ENCODE measurements at places on chromosomes 4 and X.
A peak's percentile ranks its signal among the peaks of the same experiment; 100 is the strongest.

DNA sequence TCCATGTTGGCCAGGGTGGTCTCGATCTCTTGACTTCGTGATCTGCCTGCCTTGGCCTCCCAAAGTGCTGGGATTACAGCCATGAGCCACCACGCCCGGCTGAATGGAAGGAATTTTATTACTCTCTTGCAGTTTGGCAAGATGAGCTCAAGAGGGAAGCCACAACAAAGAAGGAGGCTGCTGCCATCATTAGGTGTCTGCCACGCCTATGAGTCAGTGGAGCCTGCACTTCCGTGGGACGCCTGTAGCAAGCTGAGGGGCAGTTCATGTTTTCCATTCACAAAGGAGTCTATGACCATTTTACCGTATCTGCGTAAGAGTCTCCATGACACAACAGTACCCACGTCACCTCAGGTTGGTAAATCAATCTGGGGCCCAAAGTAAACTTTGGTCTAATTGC, 51.2 kb upstream of the CHRNA9 start:
- no peak for DNase-seq

- DNase-seq, result no peak
These were observed 51.8 kb downstream of the RGS12 start for GRCh38 chr4:3344596-3344995.

DNA sequence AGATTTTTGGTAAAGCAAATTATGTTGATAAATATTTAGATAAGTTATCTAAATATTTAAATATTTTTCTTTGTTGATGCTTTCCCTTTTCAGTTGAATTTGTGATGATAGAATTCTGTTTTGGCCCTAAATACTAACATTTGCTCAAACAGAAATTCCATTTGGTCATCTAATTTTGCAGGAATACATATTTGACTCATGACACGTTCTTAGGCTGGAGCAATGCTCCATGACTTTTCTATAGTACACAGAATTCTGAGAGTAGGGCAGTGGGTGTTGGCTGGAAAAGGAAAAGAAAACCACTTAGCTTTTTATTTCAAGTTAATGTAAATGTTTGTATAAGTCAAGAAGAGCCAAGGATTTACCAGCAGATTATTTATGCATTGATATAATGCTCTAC, 58.6 kb upstream of the GK2 start:
- no peak for DNase-seq

DNA sequence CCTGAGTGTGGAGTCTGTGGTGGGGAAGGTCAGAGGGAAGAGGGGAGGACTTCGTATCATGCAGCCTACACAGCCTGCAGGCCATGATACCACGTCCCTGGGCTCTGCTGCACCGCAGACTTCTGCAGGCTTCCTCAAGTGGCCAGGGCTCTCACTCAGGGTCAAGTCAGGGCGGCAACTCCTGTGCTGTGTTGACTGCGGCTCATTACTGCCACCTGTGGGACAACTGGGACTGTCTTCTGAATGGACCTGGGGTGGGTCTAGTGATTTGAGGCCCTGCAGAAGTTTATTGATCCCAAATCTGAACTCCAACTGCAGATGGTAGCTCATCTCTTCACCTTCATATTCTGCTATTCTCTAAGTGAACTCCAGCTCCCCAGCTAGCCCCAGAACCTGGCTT, 167.1 kb downstream of the NSUN7 start:
- no peak for DNase-seq

DNA sequence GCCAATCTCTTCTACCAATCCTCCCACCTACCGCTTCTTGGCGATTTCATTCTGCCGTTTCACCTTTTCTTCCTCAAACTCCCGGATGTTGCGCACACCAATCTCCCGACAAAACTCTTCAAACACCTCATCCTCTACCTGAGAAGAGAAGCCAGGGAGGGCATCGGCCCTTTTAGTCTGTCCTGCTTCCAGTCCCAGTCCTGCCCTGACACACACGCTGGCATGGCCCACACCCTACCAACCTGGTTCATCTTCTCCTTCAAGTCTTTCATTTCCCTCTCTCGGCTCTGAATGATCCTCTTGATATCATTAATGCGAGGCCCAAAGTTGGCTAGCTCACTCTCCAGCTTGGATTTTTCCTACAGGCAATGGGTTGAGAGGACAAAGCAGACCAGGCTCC, 18.9 kb downstream of the SMC1A start:
- DNase-seq, result no peak

DNA sequence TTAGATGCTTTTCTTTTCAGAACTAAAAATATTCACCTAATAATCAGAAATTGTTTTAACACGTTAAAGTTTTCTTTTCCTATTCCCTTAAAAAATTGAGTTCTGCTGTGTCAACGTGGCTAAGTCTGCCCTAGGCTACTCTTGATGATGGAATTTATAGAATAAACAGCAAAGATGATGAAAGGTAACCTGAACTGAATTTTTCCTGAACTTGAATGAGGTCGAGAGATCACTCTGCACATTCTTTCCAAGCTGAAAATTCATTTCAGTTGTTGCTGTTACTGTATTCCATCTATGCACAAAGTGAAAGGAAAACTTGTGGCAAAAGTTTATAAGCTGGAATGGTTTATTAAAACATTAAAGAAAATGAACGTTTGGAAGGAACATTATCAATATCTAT, 245.9 kb upstream of the GIMD1 start:
- no peak for DNase-seq

GRCh38 chr4:175504318-175504717, 307.7 kb downstream of the GPM6A start:
- no peak for DNase-seq

DNA sequence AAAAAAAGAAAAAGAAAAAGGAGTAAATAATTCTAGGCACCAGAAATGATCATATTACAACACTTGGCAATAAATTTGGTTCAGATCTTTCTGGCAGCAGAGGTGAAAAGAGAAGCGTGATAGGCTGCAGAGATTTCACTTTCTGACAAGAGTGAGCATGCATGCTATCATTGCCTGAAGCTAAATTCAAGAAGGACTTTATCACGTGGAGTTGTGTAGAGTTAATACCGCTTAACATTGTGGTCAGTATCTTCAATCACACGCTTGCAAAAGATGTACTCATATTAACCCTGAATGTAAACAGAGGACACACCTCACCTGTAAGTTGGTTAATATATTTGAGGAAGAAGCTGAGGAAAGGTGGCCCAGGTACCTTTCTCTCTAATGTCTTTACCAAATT, 31.4 kb upstream of the RBPJ start:
- no peak for DNase-seq

- peak; percentile 8 for DNase-seq
These were observed at the start of gene MGARP for GRCh38 chr4:139279760-139280620. MGARP (minus strand) TSS chr4:139280225; CDS start chr4:139280158, 67 bp downstream.

GRCh38 chr4:162499478-162499877, 335.7 kb upstream of the FSTL5 start:
- DNase-seq, result no peak

GRCh38 chrX:68363984-68364383, 69.3 kb downstream of the OPHN1 start:
- DNase-seq, result no peak

GRCh38 chr4:74942251-74942917, 9.5 kb downstream of the PARM1 start:
- no peak for DNase-seq

GRCh38 chr4:34950926-34951325, 1293.4 kb downstream of the ARAP2 start:
- DNase-seq, result peak; percentile 9

DNA sequence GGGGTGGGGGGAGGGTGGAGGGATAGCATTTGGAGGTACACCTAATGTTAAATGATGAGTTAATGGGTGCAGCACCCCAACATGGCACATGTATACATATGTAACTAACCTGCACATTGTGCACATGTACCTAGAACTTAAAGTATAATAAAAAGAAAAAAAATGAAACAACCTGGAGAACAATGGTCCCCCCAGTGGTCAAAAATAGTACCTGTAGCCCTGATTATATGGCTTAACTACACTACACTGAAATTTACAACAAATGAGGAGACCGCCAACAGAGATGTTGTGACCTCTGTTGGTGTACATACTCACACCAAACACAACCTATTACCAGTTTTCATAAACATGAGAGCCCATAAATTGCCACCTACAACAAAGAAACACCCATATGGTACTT, 7.3 kb upstream of the MAGEE1 start:
- no peak for DNase-seq

GRCh38 chrX:35842674-35843073, 44.5 kb downstream of the MAGEB16 start:
- no peak for DNase-seq

GRCh38 chr4:109390115-109390768, 43.4 kb upstream of the SEC24B start:
- DNase-seq, result no peak

DNA sequence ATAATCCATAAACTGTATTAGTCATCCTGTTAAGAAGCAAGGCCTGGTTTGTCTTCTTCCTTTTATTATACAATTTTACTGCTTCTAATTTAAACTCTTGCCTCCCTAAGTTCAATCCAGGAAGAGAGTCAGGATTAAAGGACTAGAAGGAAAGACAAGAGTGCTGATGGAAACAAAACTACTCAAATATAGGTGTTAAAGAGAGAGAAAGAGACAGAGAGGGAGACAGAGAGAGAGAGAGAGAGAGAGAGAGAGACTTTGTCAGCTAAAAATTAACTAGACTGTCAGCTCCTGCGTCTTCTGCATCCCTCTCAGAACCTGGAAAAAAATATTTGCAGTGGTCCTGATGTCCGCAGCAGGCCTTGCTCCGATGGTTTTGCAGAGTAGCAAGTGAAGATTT, 13.5 kb upstream of the FGG start:
- DNase-seq, result no peak

DNA sequence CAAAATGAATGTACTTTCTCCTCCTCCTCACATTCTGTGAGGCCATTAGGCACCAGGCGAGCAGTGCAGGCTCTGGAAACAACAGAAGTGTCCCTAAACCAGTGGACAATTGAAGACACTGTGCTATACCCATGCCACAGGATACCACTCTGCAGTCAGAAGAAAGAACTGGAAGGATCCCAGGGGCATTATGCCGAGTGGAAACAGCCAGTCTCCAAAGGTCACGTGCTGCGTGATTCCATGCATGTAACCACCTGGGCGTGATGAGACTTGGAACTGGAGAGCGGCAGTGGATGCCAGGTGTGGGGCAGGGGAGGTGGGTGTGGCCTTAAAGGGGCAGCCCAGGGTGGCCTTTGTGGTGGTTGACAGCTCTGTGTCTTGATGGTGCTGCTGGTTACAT, 139.4 kb downstream of the EVC2 start:
- no peak for DNase-seq

GRCh38 chr4:55303760-55304165, 42.3 kb upstream of the SRD5A3 start:
- DNase-seq, result no peak

DNA sequence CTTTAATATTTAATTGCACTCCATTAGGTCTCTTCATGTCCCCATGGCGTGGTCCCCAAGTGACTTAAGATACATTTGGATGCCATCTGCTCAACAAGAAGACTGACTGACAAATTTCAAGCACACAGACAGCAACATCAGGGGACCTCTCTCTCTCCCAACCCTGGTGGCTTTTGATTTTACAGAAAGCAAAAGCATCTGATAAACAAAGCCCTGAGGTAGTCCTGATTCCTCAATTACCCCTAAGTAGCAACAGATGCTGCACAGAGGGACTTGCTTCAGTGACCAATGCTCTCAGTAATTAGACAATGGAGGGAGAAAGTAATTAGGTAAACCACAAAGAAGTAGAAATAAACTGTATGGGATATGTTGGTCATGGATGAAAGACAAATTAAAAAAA, 426.4 kb downstream of the INPP4B start:
- no peak for DNase-seq

DNA sequence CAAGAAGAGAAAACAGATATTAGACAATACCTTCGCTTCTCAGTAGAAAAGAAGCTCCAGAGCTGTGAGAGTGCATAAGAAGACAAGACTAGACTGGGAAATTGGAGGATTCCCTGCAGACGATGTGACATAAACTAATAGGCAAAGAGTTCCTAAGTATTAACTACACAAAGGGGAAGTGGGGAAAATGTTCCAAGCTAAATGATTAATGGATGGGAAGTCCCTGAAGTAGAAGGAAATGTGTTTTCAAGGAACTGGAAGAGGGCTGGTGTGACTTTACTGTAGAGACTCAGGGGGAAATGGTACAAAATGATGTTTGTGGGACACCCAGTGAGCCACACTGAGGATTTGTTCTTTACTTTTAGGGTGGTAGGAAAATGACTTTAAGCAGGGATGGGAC, 69.7 kb upstream of the DCLK2 start:
- DNase-seq, result no peak

GRCh38 chrX:20477219-20477618, 210.5 kb upstream of the RPS6KA3 start:
- no peak for DNase-seq

- DNase-seq, result peak; percentile 25
These were observed 157.4 kb downstream of the PALLD start for GRCh38 chr4:168654104-168654847.

- no peak for DNase-seq
These were observed 218.9 kb downstream of the PCDH7 start for GRCh38 chr4:30939069-30939468.

DNA sequence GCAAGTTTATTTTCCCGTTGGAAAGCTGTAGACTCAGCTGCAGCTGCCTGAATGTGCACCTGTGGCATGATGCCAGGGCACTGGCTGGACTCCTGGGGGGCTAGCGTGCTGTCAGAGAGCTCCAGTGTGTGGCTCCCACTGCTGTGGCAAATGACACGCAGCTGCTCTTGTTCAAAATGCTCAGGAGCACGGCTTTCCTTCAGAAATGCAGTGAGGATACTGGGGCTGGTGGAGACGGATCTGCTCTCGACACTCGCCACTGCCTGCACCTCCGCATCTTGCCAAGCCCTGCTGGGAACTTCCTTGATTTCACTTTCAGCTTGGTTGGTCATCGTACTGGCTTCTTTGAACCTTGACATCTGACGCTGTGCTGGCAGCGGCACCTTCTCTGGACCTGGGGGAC, 58.7 kb downstream of the GPRIN3 start:
- DNase-seq, result peak; percentile 66

DNA sequence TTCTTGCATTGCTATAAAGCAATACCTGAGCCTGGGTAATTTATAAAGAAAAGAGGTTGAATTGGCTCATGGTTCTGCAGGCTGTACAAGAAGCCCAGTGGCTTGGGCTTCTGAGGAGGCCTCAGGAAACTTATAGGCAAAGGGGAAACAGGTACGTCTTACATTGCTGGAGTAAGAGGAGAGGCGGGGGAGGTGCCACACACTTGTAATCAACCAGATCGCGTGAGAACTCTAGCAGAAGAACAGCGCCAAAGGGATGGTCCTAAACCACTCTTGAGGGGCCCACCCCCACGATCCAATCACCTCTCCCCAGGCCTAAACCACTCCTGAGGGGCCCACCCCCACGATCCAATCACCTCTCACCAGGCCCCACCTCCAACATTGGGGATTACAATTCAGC, 50.6 kb upstream of the SHOX start:
- DNase-seq, result no peak

GRCh38 chr4:182645511-182645910, 271.7 kb downstream of the DCTD start:
- DNase-seq, result no peak

DNA sequence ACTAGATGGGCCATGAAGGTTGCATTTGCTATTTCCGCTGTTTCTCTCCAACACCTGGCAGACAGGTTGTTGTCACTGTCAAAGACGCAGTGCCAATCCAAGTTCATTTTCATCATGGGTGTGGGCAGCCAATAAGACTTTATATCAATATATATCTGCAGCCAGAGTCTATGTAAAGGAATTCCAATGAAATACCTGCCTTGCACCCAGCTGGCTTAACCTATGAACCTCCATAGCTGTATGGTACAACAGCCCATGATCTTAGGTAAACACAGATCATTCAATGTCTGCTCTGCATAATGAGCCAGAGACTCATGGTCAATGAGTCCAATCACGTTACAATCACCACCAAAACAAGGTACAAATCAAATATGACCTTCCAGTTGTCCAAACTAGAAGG, 37.7 kb upstream of the ADGRA3 start:
- no peak for DNase-seq

- DNase-seq, result no peak
These were observed 23.0 kb upstream of the CCNA2 start for GRCh38 chr4:121846662-121847061.
